NCI-H446 treated with DMSO at 0.1 percent for 48 hours (cell line): ENCODE measurements at places on chromosomes 7 and 10.
A peak's percentile ranks its signal among the peaks of the same experiment; 100 is the strongest.

- no peak for DNase-seq
These were observed 100.5 kb upstream of the TPK1 start for GRCh38 chr7:144936314-144936713.

GRCh38 chr7:20520530-20520929 lies 94.9 kb upstream of the ABCB5 start:
- DNase-seq, result no peak

DNA sequence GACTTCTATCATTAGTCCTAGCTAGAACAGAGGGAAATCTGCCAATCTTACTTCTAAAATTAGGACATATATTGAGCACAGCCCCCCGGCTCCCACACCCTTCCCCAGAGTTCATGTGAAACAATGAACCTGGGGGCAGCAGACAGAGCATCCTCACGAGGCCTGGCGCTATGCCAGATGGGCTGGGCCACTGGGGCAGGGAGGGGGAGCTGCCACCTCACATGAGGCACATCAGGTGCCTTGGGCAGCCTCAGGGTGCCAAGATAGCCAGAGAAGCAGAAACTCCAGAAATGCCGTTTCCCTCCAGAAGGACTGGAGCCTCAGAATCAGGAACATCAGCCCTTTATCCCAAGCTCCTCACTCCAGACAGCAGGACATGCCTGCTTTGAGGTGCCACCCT lies 92.8 kb upstream of the LANCL2 start:
- DNase-seq, result no peak

- no peak for DNase-seq
These were observed 273.6 kb upstream of the HABP2 start for GRCh38 chr10:113279262-113279661.

DNA sequence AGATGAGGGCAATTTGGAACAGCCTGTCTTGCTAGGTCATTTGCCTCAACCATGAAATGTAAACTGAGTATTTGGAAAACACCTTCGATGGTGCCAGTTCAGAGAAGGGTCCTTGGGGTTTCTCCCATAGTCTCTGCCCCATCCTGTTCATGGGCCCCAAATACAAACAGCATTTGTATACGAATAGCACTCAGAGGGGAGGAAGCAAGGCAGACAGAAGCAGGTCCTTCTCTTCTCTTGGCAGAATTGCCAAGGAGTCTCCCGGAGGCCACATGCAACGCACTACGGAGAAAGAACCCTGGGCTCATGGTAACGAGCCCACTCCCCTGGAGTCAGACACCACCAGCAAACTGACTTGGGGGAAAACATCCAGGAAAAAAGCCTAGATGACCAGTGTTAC lies 162.1 kb downstream of the RAB11FIP2 start:
- no peak for DNase-seq

- no peak for DNase-seq
These were observed 215.5 kb downstream of the GLRX3 start for GRCh38 chr10:130351466-130352290.

GRCh38 chr7:66082886-66083415 lies 7.3 kb downstream of the ASL start:
- DNase-seq, result no peak

DNA sequence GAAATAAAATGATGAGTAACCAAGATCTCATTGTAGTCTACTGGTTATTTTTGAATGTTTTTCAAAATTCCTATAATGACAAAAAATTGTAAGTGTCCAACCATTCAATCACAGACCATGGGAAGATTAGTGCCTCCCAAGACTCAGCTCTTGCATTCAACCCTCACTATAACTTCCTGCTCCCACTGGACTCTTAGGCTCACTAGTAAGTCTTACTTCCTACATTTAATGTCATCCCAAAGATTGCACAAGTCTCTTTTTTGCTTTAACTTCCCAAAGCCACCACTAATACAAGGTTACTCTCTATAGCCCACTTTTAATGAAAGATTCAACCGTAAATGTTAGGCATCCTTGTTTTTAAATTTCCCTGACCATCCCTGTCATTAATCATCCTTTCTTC lies 111.9 kb upstream of the NRBF2 start:
- DNase-seq, result no peak

DNA sequence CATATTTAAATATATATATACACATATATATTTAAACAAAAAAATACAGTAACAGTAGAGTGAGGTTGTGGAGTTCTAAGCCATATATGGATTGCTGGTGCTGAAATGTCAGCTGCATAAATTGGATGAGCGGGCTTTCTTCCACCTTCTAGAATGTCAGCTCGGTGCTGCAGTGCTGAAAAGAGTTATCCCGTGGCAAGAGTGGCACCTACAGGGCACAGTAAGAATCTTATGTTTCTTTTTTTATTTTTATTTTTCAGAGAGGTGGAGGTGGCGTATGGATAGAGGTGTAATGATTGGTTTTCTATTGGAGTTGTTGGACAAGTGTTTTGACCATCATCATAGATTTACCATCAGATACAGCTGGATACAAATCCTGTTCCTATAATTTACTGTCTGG lies 86.2 kb upstream of the DYNC1I1 start:
- DNase-seq, result peak; percentile 11

DNA sequence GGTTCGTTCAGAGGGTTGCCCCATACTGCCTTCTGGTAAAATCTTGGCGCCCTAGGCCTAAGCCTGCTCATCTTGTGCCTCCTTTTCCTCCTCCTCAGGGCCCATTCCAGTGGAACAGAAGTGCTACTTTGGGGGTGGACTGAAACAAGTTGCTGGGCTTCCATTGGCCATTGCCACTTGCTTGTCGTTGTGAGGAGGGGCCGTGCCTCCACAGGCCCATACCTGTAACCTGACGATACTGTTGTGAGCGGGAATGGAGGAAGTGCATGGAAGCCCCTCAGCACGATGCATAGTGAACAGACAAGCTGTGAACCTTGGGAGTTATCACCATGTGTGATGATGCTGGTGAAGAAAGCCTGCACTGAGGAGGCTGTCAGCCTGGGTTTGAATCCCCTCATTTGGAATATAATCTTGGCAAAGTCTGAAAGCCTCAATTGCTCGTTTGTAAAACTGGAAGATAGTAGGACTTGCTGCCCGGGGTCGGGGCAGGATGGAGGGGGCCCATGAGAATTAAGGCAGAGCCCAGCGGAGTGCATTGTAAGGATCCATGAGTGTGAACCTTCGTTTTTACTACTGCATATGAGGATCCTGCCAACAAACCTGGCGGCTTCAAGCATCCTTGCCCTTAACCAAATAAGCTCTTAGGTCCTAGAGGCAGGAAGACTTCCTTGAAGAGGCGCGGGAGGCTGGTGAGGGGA lies 671 bp upstream of the PAPSS2 start:
- no peak for DNase-seq

DNA sequence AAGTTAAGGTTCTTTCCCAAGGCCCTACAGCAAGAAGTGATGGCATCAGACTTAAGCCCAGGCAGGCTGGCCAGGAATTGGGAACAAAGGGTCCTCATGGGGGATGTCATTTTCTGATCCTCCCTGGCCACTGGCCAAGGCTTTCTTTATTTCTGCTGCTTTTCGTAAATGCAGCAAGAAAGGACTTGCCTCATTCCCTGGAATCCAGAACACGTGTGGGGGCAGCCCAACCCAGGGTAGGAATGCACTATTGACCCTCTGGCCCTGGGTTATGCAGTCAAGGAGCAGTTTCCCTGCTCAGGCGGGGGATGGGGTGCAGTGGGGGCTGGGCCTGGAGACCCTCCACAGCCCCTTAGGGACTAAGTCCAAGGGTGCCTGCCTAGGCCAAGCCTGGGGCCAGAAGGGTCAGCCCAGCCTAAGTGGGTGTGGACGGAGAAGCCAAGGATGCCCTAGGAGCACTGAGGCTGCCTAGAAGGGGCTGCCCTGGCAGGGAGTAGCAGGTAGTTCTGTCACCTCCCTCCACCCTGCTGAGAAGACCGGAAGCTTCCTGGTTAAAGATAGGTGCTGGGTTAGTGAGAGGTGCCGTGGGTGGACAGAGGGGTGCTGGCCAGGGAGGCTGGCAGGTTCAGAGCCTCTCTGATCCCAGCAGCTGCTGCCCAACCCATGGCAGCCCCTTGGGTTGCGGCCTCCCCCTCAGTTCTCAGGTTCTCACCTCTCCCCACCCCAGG lies 179.2 kb downstream of the SH3PXD2A start:
- DNase-seq, result no peak

- no peak for DNase-seq
These were observed 367.6 kb downstream of the SUGCT start for GRCh38 chr7:40502359-40502758.

DNA sequence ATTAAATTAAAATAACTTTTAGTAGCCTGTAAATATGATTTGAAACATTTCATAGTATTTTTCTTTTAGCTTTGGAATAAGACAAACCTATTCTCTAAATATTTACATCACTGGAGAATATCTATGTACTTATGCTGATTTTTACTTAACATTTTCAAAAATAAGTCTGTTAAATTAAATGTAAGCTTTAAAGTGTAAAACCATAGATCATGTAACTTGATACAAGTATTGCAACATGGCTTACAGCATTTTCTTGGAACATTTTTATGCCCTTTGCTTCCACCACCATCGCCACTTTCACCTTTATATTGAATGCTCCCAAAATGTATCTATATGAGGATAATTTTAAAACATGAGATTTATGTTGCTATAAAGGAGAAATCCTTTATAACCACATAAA lies 427.1 kb downstream of the GFRA1 start:
- DNase-seq, result no peak

GRCh38 chr10:42351745-42352144 lies 286.6 kb downstream of the ZNF33B start:
- no peak for DNase-seq

DNA sequence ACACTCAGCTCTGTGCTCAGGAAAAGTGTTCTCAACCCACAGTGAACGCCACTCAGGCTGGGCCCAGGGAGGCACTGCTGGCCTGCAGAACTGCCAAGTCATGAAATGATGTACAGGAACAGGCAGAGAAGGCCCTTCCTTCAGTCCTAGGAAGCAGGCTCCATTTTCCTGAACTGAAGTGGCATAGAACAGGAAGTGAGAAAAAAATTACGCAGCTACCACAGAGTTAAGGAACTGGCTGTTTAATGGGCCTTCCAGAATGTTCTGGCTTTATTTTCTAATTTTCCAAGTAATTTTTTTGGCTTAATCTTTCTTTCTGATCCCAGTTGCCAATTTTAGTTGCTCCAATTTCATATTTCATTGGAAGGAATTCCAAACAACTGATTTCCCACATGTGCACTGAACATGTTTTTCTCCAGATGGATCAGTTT lies 39.3 kb downstream of the LRRC18 start:
- no peak for DNase-seq

- DNase-seq, result no peak
These were observed 65.6 kb upstream of the PDGFA start for GRCh38 chr7:585229-585711.

- DNase-seq, result no peak
These were observed 16.4 kb upstream of the ELAPOR2 start for GRCh38 chr7:87075671-87076404.

DNA sequence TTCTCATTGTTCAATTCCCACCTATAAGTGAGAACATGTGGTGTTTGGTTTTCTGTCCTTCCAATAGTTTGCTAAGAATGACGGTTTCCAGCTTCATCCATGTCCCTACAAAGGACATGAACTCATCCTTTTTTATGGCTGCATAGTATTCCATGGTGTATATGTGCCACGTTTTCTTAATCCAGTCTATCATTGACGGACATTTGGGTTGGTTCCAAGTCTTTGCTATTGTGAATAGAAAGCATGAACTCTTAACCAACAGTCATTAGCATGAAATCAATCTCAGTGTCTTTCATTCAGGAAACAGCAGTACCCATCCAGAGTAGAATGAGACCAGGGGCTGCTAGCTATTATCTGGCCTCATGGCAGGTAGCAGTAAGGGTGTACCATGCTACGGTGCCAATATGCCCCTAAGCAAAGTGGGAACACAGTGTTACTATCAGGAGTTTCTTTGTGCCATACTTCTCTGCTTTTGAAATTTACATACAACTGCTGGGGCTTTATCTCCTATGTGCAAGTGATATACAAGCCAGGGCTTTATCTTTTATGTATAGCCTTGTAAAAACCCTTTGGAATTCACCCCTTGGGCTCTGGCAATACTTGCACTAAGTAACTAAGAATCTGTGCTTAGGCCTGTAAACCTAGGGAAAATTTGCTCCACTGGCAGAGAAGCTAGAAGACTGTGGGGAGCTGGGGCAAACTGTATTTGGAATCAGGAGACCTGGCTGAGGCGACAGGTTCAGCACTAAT lies 5.4 kb downstream of the PON2 start:
- no peak for DNase-seq

GRCh38 chr10:74255888-74256357 lies 104.9 kb downstream of the ADK start:
- DNase-seq, result no peak

DNA sequence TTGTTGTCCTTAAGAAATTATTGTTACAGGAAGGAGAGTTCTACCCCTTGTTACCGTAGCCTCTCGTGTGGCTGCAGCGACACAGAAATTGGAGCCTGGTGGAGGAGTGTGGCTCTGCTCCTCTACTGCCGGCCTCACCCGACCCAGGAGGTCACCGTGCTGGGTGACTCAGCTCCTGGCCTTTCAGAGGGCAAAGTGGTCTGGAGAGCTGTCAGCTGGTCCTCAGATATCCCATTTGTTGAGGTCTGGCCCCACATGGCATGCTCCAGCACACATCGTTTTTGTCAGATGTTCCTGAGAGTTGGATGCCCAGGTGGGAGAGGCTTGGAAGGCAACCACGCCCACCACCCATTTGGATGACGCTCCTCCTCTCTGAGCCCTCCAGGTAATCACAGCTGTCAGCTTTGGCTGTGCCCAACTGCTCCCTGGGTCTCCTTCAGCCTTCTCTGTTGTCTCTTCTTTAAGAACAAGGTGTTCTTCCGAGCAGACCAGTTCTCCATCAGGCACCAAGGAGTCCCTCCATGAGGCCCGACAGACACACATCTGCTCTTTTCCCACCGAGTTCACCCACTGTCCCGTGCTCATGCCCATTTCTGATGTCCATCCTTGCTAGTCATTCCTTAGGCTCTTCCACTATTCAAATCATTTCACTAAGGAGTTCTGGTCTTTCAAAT lies 80.3 kb downstream of the RAMP3 start:
- DNase-seq, result no peak

- DNase-seq, result no peak
These were observed 8.2 kb downstream of the TFR2 start for GRCh38 chr7:100632951-100633717.

DNA sequence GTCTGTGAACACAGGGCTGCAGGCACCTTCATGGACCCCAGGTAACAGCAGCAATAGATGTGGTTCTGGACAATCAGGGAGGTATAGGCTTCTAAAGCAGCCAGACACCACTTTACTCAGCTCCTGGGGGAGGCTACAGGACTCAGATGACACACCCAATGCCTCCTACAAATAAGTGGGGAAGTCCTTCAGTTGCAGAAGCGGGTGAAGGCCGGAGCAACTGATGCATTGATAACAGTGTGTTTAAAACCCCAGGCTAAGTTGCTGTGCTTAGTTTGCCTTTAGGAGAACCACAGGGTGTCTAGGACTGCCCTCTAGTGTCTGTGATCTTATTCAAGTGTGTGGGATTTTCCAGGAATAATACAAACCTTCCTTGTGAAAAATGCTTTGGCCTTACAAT lies 5.9 kb upstream of the ITGA8 start:
- no peak for DNase-seq

- DNase-seq, result no peak
These were observed 47.4 kb downstream of the PRPF18 start for GRCh38 chr10:13634207-13634606.
